ENCODE measurements at places on chromosomes 3 and 15.
A peak's percentile ranks its signal among the peaks of the same experiment; 100 is the strongest.

DNA sequence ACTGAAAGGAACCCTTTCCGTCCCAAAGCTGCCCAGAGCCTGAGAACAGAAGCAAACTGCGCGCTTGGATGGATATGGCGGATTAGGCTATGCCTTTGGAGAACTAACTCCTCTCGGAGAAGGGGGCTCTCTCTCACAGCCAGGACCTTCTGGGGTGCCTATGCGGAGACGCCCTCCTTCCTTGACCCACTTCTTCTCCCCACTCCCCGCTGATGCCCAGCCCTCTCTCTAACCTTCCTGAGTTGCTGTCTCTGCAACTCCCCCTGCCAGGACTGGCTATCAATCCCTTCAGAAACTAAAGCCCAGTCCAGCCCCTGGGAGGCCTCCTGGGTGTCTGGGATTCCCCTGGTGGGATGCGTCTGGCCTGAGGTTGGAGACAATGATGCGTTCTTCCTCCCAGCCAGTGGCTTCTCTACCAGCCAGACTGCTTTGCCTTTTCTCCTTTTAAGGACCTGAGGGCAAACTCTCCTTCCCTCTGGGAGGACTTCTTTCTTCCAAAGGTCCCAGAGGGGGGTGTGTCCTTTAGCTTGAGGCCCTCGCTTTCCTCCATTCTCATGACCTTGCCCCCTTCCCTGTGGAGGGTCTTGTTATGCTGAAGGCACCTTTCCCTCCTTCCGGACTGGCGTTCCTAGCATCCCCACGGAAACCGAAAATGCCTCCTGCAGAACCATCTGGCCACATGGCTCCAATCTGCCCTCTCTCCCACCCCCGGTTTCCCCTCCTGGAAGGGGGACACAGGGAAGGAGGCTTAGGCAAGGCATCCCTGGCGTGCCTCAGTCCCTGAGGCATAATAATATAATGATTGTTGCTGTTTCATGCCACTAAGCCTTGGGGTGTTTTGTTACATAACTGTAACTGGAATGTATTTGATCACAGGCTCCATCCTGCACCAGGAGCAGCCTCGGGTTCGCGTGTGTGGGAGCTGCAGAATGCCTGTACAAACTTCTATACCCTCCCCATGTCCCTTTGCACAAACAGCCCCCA, 63.4 kb upstream of the C15orf39 start:
- DNase-seq: peak; percentile 68

DNA sequence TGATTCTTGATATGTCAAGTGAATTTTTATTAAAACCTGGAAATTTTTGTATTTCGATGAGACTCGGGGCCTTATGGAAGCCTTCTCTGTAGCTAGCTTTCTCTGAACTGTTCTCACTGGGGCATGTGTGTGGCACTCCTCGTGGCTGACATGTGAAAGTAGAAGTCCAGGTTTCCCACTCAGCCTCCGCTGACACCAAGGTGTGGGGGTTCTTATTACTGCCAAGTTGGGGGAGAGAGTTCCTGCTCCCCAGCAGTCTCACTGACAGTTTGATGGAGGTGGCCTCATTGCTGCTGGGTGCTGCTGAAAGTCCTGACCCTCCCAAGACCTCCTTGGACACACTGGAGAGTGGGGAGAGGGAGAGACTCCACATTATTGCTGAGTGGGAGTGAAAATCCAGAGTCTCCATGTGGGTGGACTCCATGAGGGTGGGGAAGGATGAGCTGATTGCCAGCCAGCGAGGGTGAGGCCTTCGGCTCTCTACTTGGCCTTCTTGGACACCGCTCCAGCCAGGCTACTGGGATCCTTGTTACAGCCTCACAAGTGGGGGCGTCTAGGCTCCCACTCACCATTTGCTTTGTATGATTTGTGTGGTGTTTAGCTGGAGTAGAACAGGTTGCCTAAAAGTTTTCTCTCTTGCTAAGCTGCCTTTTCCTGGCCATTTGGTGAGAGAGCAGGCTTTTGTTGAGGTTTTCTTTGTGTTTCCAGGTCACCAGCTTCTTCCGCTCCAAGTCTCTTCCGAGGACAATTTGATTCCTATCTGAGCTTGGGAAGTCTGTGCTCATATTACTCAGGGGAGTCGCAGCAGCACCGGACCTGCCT, 64.1 kb downstream of the LSM3 start:
- DNase-seq: no peak

DNA sequence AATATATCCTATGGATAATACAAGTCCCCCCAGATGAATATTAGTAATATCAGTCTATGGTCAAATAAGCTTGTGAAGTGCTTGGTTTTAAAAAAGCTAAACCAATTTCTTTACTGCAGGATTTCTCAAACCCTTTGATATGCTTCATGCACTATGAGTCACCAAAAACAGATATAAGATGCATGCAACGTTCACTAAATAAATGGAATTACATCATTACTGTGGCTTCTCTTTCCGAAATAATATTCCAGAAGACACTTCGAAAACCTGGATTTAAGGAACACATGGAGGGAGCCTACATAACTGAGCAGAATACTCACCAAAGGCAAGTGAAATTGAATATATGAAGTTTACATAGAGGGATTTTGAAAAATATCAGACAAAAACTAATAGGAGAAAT, 126.3 kb upstream of the ABI3BP start:
- no peak for DNase-seq

DNA sequence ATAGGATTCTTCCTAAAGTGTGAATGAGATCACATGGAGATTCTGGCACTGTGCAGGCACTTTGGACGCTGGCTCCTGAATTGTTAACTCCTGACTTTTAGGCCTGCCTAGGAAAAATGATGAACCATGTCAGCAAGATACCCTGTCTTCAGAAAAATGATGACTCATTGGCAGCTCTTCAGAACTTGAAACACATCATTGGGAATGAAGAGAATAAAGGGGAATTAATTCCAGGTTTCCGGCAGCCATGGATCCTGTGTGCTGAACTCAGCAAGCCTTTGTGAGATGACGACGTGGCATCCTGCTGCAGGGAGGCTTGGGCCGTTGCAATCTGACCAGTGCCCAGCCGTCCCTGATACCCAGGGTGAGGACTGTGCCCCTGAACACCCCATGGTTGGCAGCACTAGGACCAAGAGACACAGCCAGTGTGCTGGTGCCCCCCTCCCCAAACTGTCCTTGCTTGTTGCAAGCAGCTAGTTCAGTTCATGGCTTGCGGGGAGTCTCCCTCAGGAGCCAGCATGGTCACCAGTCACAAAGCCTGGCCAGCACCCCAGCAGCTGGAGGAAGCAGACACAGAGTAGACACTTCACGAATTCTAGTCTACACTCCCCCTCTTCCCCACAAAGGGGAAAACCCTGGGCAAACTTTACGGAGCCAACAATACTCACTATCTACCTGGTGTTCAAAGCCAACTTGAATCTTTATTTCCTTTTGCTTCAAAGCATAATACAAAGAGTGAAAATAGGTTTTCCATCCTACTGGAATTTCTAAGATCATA, 7.8 kb upstream of the LIPC start:
- DNase-seq: no peak

GRCh38 chr3:37909067-37909911, 47.6 kb downstream of the CTDSPL start:
- DNase-seq: no peak

GRCh38 chr3:141346839-141347238, 21.5 kb upstream of the ZBTB38 start:
- DNase-seq: no peak

DNA sequence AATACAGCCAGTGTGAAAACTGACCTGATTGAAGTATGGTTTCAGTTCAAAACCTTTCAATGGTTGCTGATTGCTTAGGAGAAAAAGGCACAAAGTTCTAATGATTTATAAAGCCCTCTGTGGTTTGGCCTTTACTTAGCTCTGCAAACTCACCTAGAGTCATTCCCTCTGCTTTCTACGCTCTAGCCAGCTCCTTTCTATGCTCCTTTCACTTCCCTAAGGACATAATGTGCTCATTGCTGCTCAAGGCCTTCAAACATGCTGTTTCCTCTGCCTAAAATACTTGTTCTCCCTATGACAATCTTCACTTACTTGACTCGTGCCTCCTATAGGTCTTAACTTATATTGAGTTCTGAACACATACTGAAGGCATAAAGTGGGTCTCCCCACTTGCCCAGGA, 19.0 kb downstream of the RPL39L start:
- no peak for DNase-seq

- no peak for DNase-seq
These were observed 65.7 kb upstream of the CMTM7 start for GRCh38 chr3:32325927-32326326.

- no peak for DNase-seq
These were observed 14.7 kb downstream of the PGBD4 start for GRCh38 chr15:34116620-34117019.

DNA sequence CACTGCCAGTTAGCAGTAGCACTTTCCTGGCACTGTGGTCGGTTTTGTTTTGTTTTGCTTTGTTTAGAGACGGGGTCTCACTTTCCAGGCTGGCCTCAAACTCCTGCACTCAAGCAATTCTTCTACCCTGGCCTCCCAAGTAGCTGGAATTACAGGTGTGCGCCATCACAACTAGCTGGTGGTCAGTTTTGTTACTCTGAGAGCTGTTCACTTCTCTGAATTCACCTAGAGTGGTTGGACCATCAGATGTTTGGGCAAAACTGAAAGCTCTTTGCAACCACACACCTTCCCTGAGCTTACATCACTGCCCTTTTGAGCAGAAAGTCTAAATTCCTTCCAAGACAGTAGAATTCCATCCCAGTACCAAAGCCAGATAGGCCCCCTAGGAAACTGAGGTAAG, 22.6 kb downstream of the CLDN18 start:
- no peak for DNase-seq

- DNase-seq: no peak
These were observed 149.4 kb downstream of the SHOX2 start for GRCh38 chr3:157956850-157957249.

- DNase-seq: peak; percentile 86
These were observed 2.6 kb downstream of the CD276 start for GRCh38 chr15:73686781-73687256.

- DNase-seq: no peak
These were observed 719 bp downstream of the FEZF2 start for GRCh38 chr3:62372621-62373041.

- DNase-seq: no peak
These were observed 15.4 kb downstream of the WNT5A start for GRCh38 chr3:55471522-55472280.

GRCh38 chr3:62954580-62954979, 79.4 kb upstream of the CADPS start:
- no peak for DNase-seq

DNA sequence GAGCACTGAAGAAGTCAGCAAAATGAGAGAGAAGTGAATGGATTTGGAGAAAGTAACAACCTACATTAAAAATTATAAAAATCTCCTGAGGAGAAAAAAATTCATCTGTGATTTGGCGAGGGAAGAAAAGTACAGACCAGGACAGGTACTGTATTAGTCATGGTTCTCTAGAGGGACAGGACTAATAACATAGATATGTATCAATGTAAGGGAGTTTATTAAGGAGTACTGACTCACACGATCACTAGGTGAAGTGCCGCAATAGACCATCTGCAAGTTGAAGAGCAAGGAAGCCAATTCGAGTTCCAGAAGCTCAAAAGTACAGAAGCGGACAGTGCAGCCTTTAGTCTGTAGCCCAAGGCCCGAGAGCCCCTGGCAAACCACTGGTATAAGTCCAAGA, 1004.4 kb upstream of the ALCAM start:
- DNase-seq: no peak

GRCh38 chr3:75192146-75192616, 471.9 kb upstream of the FRG2C start:
- DNase-seq: peak; percentile 36

- peak; percentile 16 for DNase-seq
These were observed 1.3 kb downstream of the RYK start for GRCh38 chr3:134249296-134249841.

DNA sequence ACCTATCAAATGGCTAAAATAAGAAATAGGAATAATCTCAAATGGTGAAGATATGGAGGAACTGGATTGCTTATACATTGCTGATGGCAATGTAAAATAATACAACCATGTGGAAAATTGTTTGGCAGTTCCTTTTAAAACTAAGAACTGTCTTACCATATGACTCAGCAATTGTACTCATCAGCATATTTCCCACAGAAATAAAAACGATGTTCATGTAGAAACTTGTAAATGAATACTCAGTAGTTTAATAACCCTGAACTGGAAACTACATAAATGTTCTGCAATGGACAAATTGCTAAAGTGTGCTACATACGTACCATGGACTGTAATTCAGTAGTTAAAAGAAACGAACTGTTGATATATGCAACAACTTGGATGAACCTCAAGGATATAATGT, 253.9 kb upstream of the RBMS3 start:
- no peak for DNase-seq

- no peak for DNase-seq
These were observed 32.7 kb downstream of the GLDN start for GRCh38 chr15:51374131-51374530.

DNA sequence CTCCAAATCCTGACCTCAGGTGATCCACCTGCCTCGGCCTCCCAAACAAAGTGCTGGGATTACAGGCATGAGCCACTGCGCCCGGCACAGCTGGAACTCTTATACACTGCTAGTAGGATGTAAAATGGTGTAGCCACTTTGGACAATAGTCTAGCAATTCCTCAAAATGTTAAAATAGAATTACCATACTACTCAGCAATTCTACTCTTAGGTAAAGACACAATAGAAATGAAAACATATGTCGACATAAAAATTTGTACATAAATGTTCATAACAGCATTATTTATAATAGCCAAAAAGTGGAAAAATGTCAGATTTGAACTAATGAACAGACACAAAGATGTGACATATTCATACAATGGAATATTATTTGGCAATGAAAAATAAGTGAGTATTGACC, 33.4 kb downstream of the RAD18 start:
- DNase-seq: no peak

GRCh38 chr3:127803619-127804018, 18.7 kb downstream of the MGLL start:
- DNase-seq: peak; percentile 71

DNA sequence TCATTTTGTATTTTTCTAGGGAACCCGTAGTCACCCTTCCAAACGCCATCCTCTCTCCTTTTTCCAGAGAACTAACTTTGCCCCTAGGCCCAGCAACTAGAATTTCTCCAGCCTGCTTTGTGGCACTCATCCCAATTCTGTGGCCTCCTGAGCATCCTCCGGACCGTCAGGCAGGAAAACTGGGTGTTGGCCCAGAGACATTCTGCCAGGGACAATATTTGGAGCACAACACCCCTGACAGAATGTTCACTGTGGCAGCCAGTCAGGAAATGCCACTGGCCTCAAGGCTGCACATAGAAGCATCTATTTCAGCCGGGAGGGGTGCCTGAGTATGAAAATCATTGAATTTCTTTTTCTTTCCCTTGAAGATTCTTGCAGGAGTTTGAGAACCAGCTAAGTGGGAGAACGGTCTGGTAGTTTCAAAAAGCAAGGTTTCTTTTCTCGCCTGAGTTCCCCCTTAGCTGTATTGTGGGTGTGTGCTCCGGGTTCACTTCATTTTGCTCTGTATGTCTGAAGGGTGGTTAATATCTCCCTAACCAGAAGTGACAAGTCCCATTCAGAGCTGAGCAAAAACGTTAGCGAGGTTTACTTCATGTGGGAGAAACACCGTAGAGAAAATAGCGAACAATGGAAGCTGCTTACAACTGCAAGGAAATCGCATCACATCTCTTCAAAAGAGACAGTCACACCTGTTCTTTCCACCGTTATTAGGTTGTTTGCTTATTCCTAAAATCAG, 108.1 kb upstream of the TPM1 start:
- DNase-seq: no peak
